ENCODE measurements at places on chromosomes 7 and 10.
A peak's percentile ranks its signal among the peaks of the same experiment; 100 is the strongest.

DNA sequence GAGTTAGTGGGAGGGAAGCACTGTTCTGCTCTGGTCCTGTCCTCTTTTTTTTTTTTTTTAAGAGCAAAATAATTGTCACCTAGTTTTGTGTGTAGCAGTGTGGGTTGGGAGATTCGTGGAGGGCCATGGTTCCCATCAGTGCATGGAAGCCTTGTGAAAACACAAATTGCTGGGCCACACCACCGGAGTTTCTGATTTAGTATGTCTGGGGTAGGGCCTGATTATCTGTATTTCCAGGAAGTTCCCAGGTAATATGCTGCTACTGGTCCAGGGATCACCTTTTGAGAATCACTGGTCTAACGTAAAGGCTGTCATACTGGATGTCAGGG, 191.3 kb downstream of the GATA3 start:
- DNase-seq, result no peak

DNA sequence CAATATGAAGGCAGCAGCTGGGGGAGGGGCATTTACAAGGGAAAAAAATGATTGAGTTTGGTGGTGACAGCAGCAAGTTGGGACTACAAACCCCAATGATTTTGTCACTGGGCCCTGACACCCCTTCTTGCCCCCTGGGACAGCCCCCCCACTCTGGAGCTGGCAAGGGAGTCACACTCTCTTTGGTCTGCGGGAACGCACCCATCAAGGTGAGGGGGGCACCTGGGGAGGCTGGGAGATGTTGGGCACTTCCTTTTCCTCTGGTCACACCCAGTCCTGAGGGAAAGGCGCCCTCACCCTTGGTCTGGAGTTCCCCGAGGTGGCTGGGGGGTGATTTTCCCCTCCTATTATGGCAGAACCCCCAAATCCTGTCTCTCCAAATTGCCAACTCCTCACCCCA, 24.4 kb downstream of the EPHB4 start:
- no peak for DNase-seq

DNA sequence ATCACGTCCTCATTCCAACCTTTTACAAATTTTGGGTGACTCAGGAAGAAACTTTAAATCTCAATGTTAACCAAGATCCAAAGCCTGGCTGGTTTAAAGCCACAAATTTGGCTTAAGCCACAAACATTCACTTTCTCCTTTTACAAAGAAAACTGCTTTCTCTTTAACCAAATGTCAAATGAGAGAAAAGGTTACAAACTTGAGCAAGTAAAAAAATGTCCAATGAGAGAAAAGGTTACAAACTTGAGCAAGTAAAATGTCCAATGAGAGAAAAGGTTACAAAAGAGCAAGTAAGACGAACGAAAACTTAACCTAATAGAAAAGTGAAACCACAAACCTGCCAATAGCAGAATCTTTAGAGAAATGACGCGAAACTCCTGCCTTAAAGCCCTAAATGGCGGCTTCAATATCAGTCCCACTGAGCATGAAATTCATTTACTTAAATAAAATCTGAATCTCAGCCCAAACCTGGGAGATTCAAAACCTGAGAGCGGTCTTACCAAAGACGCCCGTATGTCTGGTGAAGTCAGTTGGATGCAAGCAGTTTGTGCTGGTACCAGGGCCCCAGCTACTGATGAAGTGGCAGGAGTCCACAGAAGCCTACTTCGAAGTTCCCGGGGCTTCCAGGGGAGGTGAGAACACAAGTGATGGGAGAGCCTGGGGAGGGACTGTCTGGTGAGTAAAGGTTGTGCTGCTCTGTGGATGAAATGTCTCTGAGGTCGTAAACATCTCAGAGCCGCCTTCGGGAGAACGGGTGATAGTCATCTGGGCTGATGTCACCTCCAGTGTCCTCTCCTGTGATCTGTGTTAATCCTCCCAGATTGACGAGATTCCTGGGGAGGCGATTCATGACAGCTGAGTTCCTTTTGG, 74.6 kb downstream of the PAXIP1 start:
- peak; percentile 27 for DNase-seq

DNA sequence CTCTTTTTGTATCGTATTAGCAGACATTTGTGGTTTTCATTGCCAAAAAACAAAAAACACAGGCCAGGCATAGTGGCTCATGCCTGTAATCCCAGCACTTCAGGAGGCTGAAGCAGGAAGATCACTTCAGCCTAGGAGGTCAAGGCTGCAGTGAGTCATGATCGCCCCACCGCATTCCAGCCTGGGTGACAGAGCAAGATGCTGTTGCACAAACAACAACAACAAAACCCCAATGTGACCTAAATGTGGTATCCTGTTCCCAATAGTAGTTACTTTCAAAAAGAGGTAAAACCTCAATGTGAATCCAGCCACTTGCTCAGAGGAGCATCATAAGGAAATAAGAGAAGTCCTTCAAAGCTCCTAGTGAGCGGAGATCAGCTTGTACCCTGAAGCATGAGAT, 45.8 kb upstream of the SKAP2 start:
- no peak for DNase-seq

DNA sequence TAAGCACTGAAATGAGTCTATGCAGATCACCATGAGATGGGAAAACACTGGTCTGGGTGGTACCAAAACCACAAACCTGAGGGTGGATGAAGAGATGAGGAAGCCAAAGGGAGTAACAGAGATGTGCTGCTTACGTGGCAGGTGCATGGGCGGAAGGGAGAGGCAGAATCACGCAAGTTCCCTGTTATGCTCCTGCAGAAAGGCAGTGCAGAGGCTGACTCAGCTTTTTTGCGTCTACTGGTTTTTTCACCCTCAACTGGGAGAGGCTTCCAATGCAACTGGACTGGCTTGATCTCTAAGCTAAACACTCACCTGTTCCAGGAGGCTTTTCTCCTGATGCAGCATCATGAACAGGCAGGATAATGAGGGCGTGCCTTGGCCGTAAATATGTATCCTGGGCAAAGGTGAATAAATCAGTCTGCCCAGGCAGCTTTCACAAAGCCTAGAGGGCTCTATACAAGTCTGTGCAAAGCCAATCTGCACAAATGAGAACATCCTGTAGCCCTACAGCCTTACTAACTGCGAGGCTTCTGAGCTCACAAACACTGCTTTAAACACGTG, 95.4 kb upstream of the AFAP1L2 start:
- DNase-seq, result no peak

- DNase-seq, result no peak
Observed at GRCh38 chr7:155217634-155218033, 80.0 kb upstream of the INSIG1 start.

- no peak for DNase-seq
Observed at GRCh38 chr10:132186488-132187429, at the start of gene DPYSL4. Gene DPYSL4, plus strand, starts transcription at chr10:132186948. Its CDS starts 116 bp downstream, at chr10:132187064.

GRCh38 chr10:76037531-76038155, 606.2 kb downstream of the LRMDA start:
- DNase-seq, result no peak

- peak; percentile 10 for DNase-seq
Observed at GRCh38 chr7:151381098-151381347, 28.8 kb downstream of the WDR86 start.

DNA sequence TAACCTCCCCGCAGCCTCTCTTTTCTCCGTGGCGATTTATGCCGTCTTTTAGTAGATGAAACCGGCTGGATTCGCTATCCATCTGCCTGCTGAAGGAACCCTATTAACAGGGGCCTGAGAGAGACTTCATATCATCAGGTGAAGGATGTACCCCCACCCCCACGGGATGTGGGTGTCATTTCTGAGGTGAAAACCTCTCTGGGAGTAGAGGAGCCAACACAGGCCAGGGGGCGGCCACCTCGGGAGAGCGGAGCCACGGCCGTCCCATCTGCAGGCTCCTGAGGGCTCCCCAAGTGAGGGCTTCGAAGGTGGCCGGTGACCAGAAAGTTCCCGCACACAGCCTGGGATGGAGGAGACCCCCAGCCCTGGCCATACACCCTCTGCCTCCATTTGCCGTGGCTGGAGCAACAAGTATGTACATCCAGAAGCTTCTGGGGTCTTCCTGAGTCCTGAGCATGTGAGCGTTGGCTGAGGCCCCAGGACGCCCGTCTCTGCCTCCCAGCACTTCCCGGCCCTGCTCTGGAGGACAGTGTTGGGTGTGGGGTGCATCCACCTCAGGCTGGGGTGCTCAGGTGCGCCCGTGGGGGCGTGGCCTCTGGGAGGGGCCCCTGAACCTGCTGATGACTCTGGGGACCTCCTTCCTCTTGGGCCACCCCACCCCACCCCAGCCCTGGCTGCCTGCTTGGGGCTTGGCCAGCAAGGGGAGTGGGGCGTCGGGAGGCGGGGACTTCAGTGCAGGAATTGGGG, 84.7 kb downstream of the NKX6-2 start:
- DNase-seq, result no peak

- DNase-seq, result no peak
Observed at GRCh38 chr10:74775099-74775498, 51.3 kb upstream of the KAT6B start.

- no peak for DNase-seq
Observed at GRCh38 chr7:103297837-103298179, 573 bp downstream of the PMPCB start.

DNA sequence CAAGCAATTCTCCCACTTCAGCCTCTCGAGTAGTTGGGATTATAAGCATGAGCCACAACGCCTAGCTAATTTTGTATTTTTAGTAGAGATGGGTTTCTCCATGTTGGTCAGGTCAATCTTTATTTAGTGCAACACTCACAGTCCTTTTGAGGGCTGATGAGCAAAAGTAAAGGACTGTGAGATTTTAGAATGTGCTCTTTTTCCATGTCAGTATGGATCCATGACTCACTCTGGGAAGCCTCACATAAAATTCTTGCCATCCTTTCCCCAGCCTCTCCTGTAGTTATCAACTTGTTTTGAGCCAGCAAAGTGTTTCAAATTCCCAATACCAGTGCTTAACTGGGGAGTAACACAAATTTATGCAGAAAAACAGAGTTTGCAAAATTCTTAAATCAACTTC, 135.8 kb upstream of the CXCL12 start:
- DNase-seq, result no peak

GRCh38 chr7:26198781-26199169, 1.8 kb downstream of the HNRNPA2B1 start:
- DNase-seq, result no peak

DNA sequence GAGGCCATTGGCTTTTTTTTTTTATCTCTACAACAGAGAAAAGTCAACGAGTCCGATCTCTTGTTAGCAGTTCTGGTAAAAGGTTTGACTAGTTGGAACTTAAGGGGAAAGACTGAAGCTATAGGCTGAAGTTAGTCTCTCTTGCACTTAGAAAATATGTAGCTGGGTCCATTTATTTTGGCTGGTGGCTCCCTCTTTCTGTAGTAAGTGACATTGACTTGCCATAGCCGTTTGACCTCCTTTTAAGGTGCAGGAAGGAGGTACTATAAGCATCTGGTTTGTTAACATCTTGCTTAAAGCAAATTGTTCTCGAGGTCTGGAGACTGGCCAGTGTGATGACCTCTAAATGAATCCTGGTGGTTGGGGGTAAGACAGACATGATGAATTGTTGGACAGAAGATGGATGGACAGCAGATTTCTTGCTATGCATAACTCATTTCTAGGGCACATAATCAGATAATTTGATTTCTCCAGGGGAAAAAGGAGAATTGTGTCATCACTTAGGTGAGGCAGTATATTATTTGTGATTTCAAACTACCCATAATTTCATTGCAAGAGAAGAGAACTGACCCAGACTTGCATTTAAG, 356.3 kb upstream of the GALNT17 start:
- DNase-seq, result no peak

DNA sequence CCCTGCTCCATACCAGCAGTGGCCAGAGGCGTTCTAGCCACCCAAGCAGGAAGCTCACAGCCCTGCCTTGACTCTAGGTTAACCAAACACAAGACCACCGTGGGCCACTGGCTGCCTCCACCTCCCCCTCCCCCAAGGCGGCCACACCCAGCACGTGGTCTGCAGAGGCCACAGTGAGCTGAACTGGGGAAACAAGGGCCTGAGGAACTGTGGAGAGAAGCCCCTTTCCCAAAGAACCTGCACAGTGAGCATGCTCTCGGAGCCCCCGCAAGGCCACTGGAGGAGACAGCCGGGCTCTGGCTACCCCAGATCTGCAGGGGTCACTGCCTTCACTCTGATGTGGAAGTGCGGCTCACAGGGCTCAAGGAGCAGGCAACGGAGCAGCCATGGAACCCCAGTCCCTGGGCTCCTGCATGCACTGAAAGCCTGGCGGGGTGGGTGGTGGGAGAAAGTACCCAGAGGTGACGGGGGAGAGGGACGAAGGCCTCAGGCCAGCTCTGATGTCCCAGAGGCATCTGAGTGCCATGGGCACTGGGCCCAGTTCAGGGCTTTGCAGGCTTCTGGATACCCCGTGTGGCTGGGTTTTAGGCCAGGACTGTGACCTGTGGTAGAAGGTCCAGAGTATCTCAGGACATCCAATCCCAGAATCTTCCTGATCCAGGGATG, 189.2 kb downstream of the EBF3 start:
- DNase-seq, result no peak

Data from bone marrow (tissue), 2 donors.